Stimulated activated CD8-positive, alpha-beta memory T cell treated with anti-CD3 and anti-CD28 coated beads, Interleukin-4, amount 100 ng/mL, for 24 hours (primary cell): ENCODE measurements at places on chromosomes 1 and 21.

GRCh38 chr1:232136136-232136535 is 493.8 kb downstream of the SIPA1L2 start:
- no peak for DNase-seq

DNA sequence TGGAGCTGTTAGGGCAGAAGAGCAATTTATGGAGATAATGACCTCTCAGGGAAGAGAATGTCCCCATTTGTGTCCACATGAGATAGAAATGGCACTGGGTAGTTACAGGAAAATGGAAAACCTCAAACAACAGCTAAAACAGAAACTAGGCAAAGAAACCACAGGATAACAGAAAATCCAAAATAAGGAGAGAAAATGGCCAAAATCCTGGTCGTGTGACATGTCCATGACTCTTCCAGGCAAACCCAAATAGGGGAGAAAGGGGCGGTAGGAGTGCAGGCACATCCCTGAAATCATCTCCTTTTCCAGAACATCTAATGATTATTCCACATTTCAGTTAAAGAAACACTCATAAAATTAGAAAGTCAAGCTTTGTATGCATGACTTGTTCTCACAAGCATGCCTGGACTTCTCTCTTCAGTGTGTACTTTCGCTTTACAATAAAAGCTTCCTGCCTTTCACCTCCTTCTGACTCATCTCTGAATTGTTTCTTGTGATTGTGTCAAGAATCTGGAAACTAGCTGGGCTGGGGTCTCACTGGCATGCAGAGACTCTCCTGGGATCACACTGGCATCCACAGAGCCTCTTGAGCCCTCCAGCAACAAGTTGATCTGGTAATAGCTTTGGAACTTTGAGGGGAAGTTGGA is 171.4 kb upstream of the ZP4 start:
- no peak for DNase-seq

DNA sequence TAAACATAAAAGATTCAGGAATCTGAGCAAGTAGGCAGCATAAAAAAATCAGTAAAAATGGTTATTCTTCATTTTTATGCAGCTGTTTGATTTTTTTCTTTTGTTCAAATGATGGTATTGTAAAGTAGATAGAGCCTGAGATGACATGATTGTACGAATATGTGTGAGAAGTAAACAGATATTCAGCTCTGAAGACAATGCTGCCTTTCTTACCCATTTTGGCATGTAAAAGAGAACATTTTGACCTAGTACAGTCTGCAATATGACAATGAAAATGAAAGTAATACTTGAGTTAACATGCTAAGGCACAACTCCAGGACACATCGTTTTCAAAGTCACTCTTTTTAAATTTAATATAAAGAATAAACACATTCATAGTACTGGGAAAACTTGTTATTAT is 95.7 kb upstream of the NCAM2 start:
- no peak for DNase-seq

DNA sequence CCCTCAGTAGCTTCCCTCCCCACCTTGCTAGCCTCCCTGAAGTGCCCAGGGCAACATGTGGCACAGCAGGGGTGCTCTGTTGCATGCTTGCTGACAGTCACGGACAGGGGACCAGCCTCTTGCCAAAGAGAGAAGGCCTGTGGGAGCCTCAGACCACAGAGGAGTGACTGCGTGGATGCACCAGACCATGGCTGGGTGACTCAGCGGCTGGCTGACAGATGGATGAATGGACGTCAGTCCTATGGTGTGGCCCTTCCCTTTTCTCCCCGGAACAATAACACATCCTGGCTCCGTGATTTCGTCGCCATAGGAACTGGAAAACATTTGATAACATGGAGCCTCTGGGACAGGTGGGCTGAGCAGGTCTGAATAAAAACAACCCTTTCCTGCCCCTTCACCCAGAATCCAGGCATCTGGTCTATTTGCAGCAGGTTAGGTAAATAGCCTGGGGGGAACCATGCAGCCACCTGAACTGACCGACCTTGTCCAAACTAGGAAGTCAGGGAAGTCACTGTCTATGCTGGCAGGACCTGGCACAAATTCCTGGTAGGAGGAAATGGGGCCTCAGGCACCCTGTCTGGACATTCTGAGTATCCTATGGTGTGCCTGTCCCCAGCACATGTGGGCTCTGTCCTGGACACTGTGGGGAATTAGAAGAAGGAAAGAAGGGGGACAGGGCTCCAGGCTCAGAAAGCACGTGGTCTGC is 53.3 kb downstream of the NENF start:
- DNase-seq = no peak

- DNase-seq = no peak
Observed at GRCh38 chr1:53455364-53455991, 3.7 kb upstream of the DMRTB1 start.

GRCh38 chr1:68378296-68379084 is 71.3 kb downstream of the RPE65 start:
- no peak for DNase-seq
